ENCODE measurements at places on chromosomes 6 and 20.

- DNase-seq, result peak; percentile 33
These were observed 1.5 kb downstream of the ARID1B start for GRCh38 chr6:156778454-156779205.

DNA sequence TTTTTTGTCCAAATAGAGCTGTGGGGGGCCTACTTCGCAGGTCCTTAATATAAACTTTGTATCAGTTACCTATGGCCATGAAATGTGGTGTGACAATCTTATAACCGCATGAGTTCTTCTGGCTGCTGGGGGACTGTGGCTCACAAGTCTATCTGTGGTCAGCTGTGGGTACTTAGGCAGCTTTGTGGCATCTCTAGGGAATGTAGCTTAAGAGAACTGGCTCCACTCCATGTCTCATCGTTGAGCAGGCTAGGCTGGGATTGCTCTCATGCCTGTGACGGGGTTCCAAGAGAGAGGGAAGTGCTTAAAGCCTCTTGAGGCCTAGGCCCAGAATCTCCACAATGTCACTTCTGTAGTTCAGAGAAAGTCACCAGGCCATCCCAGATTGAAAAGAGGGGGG is 140.5 kb downstream of the BTBD3 start:
- no peak for DNase-seq

GRCh38 chr6:5592886-5593519 is 331.7 kb downstream of the FARS2 start:
- no peak for DNase-seq

GRCh38 chr6:131669891-131670290 is 31.3 kb downstream of the OR2A4 start:
- DNase-seq, result no peak

DNA sequence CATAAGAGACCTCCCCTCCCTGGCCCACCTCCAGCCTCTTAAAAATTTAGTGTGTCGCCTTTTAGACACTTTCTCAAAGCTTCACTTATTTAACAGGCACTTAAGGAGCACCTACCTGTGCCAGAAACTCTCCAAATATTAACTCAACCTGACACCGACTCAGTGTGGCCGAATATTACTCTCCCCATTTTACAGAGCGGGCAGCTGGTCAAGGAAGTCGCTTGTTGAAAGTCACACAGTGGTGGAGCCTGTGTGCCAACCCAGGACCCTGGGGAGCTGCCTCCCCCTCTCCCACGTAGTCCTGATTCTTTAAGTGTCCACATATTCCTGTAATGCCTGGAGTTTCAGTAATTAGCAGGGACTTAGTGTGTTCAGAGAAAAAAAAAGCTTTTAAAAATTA is 1.0 kb upstream of the PMEPA1 start:
- DNase-seq, result no peak

- no peak for DNase-seq
These were observed 15.0 kb upstream of the TBC1D22B start for GRCh38 chr6:37242429-37243052.

DNA sequence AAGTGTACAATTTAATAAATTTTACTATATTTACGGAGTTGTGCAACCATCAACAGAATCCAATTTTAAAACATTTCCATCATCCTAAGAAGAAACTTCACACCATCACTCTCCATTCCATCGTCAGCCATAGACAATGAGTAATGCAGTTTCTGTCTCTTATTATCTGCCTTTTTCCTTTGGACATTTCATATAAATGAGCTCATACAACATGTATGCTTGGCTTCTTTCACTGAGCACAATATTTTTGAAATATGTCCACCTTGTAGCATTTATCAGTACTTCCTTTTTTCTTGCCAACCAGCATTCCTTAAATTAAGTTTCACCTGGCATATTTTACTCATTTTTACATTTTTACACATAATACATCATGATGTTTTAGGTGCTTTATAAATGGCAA is 22.7 kb upstream of the HIVEP1 start:
- no peak for DNase-seq

- DNase-seq, result no peak
These were observed 124.8 kb upstream of the SLC2A12 start for GRCh38 chr6:134177236-134177635.

DNA sequence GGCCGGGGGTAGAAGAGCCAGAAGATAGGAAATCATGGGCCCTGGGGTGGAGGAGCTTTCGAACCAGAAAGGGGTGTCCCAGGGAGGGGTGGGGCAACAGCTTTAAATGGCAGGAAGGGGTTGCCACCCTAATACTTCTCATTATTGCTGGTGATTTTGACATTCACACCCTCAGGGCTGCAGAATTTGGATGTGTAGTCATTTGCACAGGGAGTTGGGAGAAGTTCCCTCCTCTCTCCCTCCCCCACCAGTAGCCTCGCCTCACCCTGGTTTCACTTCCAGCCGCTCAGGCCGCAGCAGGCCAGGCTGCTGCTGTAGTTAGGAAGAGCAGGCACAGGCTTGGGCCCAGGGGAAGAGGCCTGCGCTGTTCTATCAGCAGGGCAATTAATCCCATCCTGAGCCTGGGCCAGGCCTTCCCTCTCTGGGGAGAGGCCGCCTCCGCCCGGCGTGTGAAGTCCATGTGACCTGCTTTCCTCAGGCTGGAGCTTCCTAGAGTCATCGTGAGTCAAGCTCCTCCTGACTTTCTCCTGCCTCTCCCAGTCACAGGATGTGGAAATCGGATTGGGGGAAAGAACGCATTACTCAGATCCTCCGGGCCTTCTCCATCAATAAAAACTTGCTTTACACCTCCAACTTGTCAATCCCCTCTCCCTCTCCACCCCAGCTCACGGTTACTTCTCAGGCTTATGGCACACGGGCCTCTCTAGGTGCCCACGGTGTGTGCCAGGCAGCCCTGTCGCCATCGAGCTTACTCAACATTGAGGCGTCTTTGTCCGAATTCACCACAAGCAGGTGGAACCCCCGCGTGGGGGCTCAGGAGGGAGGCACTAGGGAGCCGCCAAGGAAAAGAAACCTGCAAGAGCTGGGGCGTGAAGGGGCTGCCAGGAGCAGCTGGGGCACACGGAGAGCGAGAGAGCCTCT is 7.8 kb downstream of the ADTRP start:
- no peak for DNase-seq

GRCh38 chr6:91161246-91161645 is 574.4 kb upstream of the MAP3K7 start:
- no peak for DNase-seq

DNA sequence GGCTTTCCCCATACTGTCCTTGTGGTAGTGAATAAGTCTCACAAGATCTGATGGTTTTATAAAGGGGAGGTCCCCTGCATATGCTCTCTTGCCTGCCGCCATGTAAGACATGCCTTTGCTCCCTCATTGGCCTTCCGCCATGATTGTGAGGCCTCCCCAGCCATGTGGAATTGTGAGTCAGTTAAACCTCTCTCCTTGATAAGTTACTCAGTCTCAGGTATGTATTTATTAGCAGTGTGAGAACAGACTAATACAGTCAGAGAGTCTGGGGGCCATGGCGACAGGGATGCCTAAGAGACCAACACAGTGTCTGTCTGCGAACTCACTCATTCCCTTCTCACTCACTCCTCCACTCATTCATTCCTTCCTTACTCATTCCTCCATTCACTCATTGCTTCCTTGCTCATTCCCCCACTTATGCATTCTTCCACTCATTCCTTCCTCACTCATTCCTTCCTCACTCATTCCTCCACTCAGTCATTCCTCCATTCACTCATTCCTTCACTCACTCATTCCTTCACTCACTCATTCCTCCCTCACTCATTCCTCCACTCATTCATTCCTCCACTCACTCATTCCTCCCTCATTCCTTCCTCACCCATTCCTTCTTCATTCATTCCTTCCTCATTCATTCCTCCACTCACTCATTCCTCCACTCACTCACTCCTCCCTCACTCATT is 137.5 kb upstream of the AGPAT4 start:
- DNase-seq, result no peak

GRCh38 chr20:22629927-22630326 is 45.6 kb upstream of the FOXA2 start:
- DNase-seq, result no peak

GRCh38 chr20:54103067-54103761 is 32.8 kb upstream of the BCAS1 start:
- DNase-seq, result peak; percentile 35

GRCh38 chr6:20722455-20722854 is 188.2 kb downstream of the CDKAL1 start:
- no peak for DNase-seq

DNA sequence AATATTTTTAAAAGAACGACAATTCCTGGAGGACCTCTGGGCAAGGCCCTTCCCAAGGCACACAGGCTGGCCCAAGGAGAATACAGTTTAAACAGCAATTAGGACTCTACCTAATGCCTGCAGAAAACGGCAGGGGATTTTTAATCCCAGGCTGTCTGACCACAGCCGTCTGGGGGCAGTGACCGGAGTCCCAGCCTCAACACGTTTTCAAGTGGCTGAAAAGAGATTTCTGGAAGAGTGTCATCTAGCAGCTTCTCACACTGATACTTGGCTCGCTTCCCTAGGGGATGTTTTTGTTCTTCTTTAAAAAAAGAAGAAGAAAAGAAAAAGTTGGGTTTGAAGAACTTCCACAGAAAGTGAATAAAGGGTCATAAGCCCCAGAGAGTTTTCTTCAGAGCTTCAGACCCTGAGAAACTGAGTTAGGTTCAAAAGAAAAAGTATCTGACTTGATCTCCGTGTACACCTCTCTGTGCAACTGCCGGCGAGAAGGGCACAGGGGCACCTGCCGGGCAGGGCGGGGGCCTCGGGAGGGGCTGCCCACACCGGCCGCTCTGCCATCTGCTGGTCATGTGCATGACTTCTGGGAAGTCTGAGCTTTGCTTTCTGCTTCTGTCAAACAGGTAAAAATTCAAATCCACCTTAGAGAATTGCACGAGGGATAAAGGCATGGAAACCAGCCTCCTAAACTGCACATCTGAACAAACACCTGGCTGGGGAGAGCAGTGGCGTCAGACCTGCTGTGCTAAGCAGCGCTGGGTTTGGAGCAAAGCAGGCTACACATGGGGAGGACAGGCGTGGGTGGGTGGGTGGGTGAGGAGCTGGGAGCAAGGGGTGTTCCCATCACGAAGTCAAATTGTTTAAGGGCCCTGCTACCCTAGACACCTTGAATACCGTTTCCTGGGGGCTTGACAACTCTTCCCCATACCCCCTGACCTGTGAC is 33.0 kb downstream of the RRBP1 start:
- DNase-seq, result no peak

GRCh38 chr20:8642247-8642646 is 426.6 kb upstream of the PLCB4 start:
- no peak for DNase-seq

All from activated T-helper 1 cell treated with Interleukin-2 at 50 U/mL for 16 hours (primary cell).